ENCODE measurements at places on chromosomes 5 and 9. TPM values are rescaled to one million over a fixed set of nuclear protein-coding genes. Genes with fewer than 3 reads are reported as not detected.
A peak's percentile ranks its signal among the peaks of the same experiment; 100 is the strongest.

DNA sequence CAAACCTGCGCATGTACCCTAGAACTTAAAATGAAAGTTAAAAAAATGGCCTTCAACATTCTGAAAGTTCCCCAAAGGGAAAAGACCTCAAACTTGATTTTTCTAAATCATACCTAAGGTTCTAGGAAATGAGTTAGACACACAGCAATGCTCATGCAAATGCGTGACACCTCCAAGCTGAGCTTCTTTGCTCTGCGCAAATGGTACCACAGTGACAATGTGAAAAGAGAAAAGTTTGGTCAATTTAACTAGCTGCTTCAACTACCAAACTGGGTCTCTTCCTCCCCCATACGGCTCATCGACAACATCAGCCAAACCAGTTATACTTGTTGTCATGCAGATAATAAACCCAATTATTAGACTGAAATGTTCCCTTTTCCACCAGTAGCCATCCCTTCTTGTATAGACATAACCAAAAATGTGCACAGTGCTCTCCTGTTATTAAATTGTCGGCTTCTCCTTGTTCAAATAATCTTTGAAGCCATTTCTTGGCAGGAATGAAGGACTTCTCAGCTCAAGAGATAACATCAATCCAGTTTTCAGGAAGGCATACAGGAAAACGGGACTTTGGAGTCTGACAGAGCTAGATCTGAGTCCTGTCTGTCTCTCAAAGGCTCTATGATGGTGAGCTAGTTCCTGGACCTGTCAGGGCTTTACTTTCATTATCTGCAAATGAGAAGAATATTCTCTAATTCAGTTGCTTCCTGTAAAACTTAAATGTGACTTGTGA, 185.6 kb upstream of the NR3C1 start:
- no peak for DNase-seq

GRCh38 chr9:70405808-70406433, 8.5 kb downstream of the KLF9 start:
- no peak for DNase-seq

RNF183 gene
- 10.7 TPM for polyA plus RNA-seq

DNA sequence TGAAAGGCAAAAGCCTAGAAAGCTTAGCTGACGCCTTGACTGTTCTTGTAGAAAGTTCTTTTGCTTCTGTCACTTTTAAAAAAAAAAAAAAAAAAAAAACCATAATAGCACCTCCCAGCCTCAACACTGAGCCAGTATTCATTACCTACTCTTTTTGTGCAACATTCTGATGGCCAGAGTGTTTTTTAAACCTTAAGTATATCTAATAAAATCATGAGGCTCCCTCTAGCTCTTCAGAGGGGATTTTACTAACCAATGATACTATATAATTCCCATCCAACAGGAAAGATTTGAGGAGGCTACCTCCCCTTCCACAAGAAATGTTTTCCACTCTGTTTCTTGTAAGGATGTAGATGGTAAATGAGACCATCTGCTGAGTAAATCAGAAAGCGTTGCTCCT, 3.9 kb downstream of the BNC2 start:
- DNase-seq = no peak

IFNA6 gene
- polyA plus RNA-seq = not detected

- DNase-seq = peak; percentile 64
These were observed 172.2 kb downstream of the CCDC192 start for GRCh38 chr5:127875235-127876021.

DNA sequence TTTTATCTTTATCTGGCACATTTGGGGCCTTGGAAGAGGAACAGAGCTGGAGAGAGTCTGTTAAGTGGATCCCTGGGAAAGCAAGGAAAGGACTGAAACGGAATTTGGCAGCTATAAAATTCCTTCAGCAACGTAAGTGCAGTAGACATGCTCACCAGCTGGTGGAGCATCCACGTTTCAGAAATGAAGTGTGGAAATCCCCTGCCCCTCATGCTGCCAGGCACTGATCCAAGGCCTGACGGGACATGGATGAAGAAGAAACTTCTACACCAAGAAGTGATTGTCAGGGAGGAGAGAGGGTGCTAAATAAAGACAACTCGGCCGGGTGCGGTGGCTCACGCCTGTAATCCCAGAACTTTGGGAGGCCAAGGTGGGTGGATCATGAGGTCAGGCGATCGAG, 209.3 kb downstream of the ROR2 start:
- no peak for DNase-seq

GRCh38 chr9:27622693-27623340, 49.5 kb upstream of the C9orf72 start:
- no peak for DNase-seq

IL33 gene
- polyA plus RNA-seq = 10.4 TPM

DNA sequence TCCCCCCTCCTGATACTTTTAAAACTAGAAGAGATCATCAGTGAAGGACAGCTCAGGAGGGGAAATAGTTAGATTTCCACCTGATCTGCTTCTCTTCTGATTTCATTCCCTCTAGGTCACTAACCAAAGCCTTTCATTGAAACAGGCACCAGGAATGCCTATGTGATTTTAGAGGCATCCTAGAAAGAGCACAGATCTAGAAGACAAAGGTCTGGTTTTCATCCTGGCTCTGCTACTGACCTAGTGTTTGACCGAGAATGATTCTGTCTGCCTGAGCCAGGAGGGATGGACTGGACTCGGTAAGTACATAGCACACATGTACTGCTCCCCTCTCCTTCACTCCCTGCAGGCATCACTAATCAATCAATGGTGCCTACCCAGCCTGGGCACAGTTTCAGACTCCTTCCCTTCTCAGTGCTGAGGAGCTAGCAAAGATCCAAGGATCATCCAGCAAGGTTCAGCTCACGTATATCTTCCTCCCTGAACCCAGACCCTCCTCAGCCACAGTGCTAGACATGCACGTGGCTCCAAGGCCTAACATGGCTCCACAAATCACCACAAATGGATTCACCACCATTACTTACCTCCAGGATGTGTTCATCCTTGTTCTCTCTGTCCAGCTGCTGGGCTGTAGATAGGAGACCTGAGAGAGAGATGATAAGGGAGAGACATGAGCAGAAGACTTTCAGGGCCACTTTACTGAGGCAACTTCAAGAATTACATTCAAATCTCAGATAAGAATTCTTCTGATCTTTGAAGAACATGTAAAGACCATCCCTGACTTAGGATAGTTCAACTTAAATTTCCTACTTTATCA, 35.2 kb downstream of the FAT2 start:
- DNase-seq = no peak

- no peak for DNase-seq
These were observed 50.5 kb upstream of the EXOC3 start for GRCh38 chr5:392431-392988.

DNA sequence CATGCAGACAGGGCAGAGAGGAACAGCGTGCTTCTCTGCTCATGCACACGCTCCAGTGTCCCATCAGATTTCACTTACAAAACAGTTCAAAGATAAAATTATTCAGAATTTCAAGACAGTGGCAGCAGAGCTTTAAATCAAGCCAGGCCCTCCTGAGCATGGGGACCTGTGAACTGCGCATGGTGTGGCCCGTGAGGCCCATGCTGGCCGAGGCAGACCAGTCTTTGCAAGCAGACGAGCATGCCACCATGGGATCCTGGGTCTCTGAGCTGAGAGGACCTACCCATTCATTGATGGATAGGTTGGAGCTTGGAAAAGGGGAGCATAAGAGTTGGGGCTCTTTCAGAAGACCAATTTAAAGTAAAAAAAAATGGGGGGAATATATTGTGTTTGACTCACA, 35.0 kb upstream of the SAP30L start:
- no peak for DNase-seq

DNA sequence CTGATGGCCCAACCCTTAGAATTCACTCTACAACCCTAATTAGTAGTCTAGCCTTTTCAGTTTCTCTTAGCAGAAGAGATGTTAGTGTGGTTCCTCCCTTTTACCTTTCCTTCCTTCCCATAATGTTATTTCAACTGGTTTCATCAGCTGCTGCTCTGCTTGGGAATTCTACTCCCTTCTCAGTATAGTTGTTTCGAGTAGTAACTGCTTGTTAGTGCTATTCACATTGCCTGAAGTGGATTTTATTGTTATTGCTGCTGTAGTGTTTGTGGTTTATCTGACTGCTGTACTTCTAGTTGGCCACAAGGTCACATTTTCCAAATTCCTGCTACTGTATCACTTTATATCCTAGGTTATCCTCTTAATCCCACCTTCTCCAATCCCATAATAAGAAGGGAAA, 29.7 kb downstream of the SMIM15 start:
- no peak for DNase-seq

TMEFF1 gene
- polyA plus RNA-seq = 10.3 TPM

DNA sequence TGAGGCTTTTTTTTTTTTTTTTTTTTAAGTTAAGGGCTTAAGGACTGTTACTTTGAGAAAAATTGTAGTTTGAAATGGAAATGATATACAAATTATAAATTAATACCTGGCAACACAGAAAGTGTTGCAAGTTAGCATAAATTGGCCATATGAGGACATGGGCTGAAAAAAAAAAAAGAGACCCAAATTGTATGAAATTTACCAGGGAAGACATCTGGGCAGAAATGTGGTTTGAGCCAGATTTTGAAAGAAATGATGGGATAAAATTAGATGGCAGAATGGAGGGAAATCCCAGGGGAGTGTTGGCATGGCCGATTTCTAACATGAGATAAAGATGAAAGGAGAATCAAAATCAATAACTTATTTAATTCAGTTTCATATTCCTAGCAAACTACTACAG, 472.1 kb downstream of the CTNND2 start:
- no peak for DNase-seq

- DNase-seq = no peak
These were observed 103.9 kb upstream of the SMIM23 start for GRCh38 chr5:171681677-171682076.

All from renal cortex interstitium (tissue), 15 donors.